ENCODE measurements at places on chromosomes 4 and X.

DNA sequence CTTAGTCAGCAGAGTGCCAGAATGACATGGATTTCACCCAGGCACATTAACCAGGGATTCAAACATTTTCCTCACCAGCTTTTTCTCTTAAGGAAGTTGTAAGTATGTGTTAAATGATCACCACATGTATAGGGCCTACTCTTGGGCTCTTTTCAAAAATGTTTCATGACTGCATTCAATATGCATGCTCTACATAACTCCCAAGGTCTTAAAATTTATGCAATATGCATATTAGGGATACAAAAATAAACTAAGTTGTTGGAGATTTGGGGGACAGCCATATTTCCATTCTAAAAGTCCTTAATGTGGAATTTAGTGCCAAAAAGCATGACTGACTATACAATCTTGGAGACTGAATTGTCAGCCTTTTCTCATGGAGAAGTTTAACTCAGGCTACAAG lies 25.0 kb upstream of the TRPC5OS start:
- no peak for DNase-seq

GRCh38 chrX:46216406-46216805 lies 328.8 kb downstream of the ZNF674 start:
- no peak for DNase-seq

GRCh38 chrX:69018416-69019072 lies 146.7 kb downstream of the PJA1 start:
- no peak for DNase-seq

DNA sequence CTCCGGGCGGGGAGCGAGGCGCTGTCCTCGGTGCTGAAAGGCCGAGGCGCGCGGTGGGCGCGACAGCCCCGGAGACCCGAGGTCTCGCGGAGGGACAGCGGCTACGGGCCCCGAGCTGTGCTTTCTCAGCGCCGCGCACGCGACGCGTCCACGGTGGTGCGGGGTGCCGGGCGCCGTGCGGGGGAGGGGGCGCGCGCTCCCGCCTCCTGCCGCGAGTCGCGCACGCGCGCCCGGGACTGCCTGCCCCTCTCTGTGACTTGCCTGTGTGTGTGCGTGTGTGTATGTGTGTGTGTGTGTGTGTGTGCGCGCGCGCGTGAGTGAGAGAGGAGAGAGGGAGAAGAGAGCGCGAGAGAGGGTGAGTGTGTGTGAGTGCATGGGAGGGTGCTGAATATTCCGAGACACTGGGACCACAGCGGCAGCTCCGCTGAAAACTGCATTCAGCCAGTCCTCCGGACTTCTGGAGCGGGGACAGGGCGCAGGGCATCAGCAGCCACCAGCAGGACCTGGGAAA lies at the start of gene GRIA2:
TSS of gene GRIA2 (plus strand) at position 358 of the 511 bp plus-strand sequence. CDS start 315 bp downstream, outside the sequence.
- peak; percentile 27 for DNase-seq

GRCh38 chr4:177301126-177301639 lies 8.5 kb upstream of the NEIL3 start:
- DNase-seq, result no peak

DNA sequence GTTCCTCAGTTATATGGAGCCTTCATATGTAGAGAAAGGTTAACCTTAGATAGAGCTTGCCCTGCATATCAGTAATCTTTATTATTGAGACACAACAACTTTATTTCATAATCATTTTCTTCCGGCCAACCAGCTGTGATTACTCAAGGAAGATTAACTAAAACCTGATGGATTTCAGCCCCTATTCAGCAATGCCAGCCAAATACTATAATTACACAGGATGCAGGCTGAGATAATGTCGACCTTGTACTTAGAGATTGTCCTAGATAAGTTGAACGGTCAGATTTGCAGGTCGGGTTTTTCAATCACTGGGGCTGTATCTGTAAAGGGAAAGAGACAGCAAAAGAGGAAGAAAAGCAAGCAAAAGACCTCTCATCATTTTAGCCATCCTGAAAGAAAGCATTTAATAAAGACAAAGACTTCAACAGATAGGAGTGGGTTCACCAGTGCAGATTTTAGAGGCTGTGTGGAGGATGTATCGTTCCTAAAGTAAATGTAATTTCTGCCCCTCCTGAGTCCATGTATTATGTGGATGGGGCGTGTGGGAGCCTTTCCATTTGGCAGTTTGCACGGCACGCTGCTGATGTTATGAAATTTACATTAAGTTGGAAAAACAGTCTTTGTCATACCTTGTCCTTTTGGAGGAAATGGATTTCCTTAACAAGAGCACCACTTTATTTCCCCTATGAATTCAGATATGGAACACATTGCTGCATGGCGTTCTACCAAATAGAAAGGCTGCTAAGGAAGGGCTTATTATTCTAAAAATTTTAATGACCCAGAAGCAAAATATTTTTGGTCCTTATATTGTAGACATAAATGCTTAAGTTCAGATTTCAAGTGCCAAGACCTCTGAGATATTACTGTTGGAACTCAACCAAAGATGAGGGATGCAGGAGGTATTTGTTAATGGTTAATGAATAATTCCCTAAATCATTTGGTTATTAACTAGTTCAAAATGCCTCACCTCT lies 496.7 kb downstream of the SPRY1 start:
- DNase-seq, result no peak

DNA sequence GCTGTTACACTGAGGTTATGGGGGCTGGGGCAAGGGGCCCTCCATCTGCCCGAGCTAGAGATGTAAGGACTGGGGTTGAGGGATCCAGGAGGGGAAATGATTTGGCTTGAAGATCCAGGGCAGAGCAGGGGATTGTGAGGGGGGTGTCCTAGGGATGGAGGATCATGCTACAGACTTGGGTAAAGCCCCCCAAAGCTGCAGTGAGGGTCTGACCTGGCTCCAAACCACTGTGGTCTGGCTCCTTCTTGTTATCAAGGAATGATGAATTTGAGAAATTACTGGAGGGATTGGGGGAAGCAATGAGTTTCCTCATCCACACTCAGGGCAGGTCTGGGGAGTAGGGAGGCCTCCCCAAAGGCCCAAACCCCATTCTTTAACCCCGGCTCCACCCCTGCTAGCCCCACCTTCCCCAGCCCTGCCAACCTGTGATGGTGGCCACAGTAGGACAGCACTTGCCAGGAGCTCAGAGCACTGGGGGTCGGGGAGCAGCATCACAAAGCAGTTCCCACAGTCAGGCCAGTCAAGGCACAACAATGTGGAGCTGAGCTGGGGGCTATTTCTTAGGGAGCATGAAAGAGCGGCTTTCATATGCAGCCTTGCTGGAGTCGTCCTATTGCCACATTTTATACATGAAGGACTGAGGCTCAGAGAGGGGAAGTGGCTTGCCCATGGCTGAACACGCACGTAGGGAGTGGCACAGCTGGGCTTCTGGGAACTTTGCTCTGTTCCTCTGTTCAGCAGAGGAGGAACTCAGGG lies 165.5 kb downstream of the EFNB1 start:
- DNase-seq, result peak; percentile 66

DNA sequence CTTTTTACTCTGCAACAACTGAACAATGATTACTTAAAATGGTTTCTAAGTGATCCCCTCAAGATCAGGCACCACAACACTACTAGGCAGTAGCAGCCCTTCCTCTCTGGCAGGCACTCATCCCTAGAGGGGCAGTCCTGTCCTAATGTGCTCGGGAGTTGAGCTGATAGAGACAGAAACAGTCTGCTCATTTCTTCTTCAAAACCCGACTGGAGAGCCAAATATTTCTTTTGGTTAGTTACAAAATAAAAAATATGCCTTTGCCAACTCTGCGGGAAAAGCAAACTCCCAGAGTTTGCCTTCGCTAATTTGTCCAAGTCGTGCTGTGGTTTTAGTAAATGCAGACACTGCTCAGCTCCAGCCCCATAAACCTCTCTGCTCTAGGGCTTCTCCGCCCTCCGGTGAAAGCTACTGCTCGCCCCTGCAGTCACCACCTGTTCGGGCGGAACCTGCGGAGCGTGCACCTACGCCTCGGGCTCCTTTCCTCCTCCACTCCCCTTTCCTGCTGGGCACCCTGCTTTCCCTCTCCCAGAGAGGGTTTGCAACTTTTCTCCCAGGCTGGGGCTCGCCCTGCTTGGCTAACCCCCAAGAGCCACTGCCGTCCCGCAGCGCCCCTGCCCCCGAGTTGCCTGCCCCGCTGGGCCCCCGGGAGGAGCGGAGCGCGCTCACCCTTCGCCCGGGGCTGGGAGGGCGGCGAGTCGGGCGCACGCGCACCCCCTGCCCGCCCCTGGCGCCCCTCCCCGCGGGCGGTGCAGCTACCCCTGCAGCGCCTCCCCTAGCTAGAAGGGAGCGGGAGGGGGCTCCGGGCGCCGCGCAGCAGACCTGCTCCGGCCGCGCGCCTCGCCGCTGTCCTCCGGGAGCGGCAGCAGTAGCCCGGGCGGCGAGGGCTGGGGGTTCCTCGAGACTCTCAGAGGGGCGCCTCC lies at the start of gene NPNT:
TSS of gene NPNT (plus strand) at position 812 of the 923 bp plus-strand sequence. CDS start 182 bp downstream, outside the sequence.
- DNase-seq, result no peak

GRCh38 chr4:173277340-173277739 lies 56.8 kb downstream of the HMGB2 start:
- no peak for DNase-seq

DNA sequence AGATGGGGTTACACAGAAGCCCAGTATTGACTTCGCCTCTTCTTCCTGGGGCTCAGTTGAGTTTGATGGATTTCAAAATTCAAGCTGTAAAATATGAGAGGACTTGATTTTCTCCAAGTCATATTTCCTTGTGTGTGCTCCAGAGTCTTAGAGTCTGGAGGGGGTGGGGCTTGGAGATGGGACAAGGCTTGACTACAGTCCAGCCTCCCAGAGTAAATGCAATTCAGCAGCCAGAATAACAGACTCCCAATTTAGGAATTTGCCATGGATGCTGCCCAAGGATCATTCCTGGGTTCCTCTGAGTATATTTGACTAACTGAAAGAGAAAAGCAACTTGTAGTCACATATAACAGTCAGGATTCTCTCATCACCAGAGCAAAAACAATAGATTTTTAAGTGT lies 53.7 kb upstream of the RBPJ start:
- no peak for DNase-seq
